ENCODE measurements at places on chromosomes 11 and 22. TPM values are rescaled to one million over a fixed set of nuclear protein-coding genes. Genes with fewer than 3 reads are reported as not detected.

OR4C45 gene
- total RNA-seq, result not detected

HTR3A gene
- not detected for total RNA-seq

KRTAP5-7 gene
- total RNA-seq, result not detected

KCNJ1 gene
- not detected for total RNA-seq

MUC2 gene
- total RNA-seq, result not detected

BIRC3 gene
- total RNA-seq, result 68.1 TPM

MAP6 gene
- total RNA-seq, result not detected

OR6T1 gene
- not detected for total RNA-seq

TCN1 gene
- total RNA-seq, result 3.4 TPM

VSIG10L2 gene
- not detected for total RNA-seq
